ENCODE measurements at places on chromosomes 6 and 20.

DNA sequence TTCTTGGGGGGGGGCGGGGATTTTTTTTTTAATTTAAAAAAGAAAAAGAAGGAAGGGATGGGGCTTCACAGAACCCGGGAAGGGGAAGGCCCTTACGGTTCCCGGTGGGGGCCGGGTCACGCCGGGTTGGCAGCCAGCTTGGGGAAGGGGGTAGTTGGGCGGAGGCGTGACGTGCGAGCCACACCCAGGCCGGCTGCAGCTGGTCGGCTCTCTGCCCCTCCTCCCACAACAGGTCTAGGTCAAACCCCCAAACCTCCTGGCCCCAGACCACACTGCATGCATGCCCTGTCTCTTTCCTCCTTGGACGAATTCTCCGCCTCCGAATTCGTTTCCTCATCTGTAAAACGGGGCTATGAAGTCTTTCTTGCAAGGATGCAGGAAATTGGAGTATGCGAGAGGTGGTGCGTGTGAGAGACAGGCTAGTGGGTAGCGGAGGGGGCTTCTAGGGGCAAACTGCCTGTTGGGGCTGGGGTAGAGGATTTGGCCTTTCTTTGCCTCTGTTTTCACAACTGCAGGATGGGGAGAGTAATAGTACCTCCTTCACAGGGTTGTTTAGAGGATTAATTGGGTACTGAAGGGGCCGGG is 828 bp downstream of the HCK start:
- peak; percentile 76 for DNase-seq

DNA sequence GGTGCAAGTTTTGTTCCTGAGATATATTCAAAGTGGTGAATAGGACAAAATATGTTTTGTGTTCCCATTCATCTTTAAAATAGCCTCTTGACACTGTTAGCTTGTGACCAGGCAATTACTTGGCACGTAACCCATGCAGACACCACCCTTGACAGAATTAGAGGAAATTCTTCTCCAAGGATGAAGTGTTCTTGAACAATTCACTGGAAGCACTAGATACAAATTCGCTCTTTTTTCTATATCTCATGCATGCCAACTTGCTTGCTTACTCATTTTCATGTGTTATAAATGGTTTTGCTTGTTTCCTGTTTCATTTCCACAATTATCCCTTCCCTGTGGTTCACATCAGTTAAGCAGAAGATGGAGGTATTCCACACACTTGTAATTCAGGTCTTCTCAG is 105.2 kb upstream of the MAN1A1 start:
- no peak for DNase-seq

GRCh38 chr20:12722091-12722490 is 286.7 kb upstream of the SPTLC3 start:
- no peak for DNase-seq

GRCh38 chr6:106511288-106512047 is 117.8 kb downstream of the RTN4IP1 start:
- DNase-seq, result peak; percentile 32

DNA sequence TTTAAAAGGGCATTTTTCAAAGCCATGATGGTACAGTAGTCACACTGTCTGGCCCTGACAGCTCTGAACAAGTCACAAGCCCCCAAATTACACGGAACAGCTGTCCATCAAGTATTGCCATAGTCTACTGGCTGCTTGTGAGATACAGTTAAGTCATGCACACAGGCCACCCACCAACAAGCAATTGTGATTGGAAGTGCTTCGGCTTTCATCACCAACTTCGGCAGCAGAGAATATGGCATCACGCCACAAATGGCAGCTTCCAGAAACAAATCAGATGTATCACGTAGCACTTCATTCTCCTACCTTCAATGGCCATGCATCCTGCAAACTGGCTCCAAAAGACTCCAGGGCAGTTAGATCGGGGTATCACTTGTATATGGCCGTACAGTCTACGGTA is 160.5 kb downstream of the PTPRT start:
- no peak for DNase-seq

DNA sequence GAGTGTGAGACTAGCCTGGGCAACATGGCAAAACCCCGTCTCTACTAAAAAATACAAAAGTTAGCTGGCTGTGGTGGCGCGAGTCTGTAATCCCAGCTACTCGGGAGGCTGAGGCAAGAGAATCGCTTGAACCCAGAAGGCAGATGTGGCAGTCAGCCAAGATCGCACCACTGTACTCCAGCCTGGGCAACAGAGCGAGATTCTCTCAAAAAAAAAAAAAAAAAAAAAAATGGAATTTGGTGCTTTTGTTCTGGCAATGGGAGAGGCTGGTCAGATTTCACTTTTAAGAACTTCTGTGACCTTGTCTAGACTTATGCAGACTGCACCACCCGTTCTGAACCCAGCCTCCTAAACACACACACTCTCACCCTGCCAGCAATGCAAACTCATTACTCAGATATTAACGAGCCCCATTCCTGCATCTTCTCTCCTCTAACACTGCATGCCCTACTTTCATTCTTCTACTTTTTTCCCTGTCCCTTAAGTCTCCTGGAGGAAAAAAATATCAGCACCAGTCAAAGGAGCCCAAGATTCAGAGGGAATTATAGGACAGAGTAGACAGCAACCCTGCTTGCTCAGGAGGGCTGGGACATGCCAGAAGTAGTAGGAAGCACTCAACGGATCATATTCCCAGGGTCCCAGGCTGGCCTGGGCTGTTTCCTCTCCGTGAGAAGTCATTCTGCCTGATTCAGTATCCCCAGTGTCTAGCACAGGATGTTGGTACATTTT is 4.4 kb downstream of the MOCS1 start:
- no peak for DNase-seq

- DNase-seq, result peak; percentile 80
These were observed 671 bp downstream of the TAPBP start for GRCh38 chr6:33313105-33313708.

DNA sequence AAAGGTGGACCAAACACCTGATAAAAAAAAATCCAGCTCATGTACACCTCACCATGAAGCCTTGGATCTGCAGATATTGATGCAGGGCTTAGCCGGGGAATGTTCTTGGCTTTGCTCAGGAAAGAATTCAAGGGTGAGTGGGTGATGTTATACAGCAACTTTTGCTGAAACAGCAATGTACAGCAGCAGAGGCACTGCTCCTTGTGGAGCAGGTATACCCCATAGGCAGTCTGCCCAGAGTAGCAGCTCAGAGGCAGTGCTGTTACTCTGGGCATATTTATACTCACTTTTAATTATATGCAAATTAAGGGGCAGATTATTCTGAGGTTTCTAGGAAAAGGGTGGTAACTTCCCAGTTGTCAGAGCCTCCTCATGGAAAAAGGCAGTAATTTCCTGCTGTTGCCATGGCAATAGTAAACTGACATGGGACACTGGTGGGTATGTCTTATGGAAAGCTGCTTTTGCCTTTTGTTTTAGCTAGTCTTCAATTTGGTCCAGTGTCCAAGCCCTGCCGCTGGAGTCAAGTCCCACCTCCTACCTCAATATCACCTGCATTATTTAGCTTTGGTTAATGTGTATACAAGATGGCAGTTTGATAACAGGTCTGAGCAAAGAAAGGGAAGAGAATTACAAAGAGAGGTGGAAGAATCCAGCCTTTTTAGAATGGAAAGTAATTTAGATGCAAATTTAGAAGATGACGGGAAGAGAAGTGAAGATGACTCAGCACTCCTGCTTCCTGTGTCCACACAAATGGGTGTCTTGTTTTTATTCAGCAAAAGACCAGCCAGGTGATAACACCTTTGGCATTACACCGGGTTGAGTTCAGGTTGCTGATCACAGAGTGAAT is 110.1 kb upstream of the JAG1 start:
- DNase-seq, result no peak

GRCh38 chr6:161829291-161829729 is 555.4 kb upstream of the AGPAT4 start:
- no peak for DNase-seq

DNA sequence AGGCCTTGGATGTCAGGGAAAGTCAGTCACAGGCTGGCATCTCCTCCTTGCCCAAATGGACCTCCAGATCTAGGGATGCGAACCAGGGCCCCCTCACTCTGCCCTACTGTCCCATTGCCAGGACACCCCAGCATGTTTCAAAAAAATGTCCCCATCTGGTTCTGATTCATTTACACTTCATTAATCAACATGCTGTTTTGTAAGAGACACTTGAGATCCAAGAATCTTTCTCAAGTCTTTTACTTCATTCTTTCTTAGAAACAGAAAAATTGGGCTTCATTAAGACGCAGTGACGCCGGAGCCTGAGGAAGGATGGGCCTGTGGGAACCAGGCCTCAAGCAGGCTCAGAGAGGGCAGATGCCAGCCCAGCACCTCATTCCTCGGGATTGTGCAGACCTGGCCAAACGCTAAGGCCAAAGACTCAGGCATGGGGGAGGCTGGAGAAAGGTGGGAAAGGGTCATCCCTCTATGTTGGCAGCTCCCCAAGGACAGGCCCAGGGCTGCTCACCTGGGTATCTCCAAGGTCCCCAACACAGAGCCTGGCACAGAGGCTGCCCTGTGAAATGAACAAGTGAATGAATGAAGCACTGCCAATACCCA is 3.8 kb downstream of the RSPO4 start:
- DNase-seq, result no peak
